ENCODE measurements at places on chromosomes 13 and 19. TPM values are rescaled to one million over a fixed set of nuclear protein-coding genes. Genes with fewer than 3 reads are reported as not detected.

The CEACAM20 gene
- total RNA-seq = 0.16 TPM

The ZBTB32 gene
- total RNA-seq = not detected

The GPR4 gene
- total RNA-seq = not detected

DNA sequence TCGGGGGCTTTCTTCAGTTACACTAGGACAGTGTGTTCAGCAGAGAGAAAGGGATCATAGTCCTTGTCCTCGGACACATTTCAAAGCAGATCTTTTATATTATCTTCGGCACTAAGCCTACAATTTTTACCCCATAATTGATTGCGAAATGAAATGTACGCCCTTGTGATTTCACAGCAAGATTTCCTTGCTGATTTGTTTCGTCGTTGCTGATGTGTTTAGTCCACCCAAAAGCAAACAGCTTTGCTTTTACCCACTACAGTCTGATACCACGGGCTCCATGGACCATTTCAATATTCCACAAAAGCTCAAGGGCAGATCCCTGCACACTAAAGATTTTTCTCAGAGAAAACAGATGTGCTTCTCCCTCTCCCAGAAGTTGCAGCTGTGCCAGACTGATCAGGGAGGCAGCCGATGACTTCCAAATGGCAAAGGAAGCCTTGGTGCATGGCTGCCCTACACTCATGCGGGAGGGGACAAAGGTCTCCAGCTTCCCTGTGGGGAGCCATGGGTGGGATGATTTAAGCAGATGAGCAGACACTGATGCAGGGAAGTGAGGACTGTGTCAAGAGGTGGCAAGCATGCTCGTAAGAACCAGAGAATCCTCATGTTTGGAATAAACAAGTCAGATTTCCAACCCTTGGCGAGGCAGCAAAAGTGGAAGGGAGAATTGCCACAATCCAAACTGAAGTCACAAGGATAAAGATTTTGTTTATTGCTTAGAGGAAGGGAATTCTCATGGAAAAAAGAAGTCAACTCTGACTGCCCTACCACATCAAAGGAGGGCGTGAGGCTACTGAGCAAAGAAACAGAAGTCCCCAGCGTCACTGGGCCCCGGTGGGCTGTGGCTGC, 81.1 kb downstream of the STK24 start:
- H3K27me3 ChIP-seq = no peaks in the 10 kb centered on the region
- H3K4me1 ChIP-seq = peaks cover 24% of the 10 kb centered on the region
- no peak for DNase-seq
- no peak overlapping the region for H3K4me3 ChIP-seq
- H3K27ac ChIP-seq = peak overlapping the region; percentile 55

DNA sequence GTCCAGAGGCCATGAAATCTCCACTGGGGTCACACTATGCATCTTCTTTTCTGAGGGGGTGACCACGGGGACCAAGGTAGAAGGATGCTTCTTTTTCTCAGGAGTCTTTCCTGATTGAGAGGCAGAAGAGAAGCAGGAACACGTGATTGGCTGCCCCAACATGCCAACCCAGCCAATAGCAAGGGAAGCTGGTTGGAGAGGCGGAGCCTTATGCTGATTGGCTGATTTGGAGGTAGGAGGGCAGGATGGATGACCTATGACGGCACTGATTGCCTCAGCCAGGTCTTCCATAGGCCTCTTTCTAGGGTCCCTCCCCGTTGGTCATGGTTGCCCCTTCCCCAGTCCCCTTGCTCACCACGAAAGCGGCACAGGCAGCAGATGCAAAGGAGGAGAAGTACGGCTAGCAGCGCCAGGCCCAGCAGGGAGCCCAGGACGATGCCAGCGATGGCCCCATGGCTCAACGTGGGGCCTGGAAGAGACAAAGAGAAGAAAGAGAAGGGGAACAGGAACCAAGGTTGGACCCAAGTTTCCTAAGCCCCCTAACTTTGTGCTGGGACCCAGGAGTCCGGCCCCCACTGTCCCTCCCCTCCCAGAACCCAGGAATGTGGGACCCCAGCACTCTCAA, 8.0 kb downstream of the VSIG10L start:
- no peaks in the 10 kb centered on the region for H3K27me3 ChIP-seq
- H3K4me1 ChIP-seq = no peaks in the 10 kb centered on the region
- no peak for DNase-seq
- H3K27ac ChIP-seq = no peak overlapping the region

DNA sequence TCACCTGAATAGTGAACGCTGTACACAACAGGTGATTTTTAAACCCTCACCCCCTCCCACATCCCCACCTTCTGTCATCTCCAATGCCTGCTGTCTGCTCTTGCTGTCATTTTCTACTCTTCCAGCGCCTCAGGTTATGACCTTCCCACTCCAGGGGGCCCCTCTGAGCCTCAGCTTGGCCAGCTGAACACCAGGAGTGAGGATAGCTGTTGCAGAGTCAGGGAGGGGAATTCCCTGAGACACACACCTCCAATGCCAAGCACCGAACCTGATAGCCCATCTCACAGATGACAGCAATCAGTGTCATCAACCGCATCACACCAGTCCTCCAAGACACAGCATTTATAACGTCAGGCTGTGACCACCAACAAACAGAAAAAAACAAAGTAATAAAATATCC, 193.5 kb downstream of the ZNF536 start:
- H3K4me1 ChIP-seq = no peaks in the 10 kb centered on the region
- no peak overlapping the region for H3K4me3 ChIP-seq
- H3K27ac ChIP-seq = no peak overlapping the region
- no peaks in the 10 kb centered on the region for H3K36me3 ChIP-seq
- no peak for DNase-seq

GRCh38 chr13:50706505-50706904, 137.0 kb downstream of the DLEU7 start:
- H3K27me3 ChIP-seq = no peaks in the 10 kb centered on the region
- DNase-seq = no peak
- no peak overlapping the region for H3K27ac ChIP-seq
- no peak overlapping the region for H3K4me3 ChIP-seq
- H3K36me3 ChIP-seq = no peaks in the 10 kb centered on the region

- no peaks in the 10 kb centered on the region for H3K36me3 ChIP-seq
- H3K27ac ChIP-seq = no peak overlapping the region
- H3K27me3 ChIP-seq = no peaks in the 10 kb centered on the region
Observed at GRCh38 chr13:71583581-71583980, 283.4 kb downstream of the DACH1 start.

DNA sequence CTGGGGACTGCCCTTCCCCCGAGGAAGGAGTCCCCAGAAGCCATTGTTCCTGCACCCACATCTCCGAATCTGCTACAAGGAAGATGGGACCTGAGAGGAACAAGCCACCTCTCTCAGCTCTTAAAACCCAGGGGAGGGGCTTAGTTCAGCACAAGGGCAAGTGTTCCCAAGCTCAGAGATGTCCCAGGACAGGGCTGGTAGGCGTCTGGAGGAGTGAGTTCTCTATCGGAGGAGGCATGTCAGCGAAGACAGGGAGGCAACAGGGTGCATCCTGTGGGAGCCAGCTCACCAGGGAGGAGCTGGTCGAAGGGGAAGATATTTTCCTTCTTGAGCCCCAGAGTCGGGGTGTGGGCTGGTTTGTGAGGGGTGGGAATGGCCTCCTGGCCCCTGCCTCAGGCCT, 54.8 kb downstream of the CELF5 start:
- no peaks in the 10 kb centered on the region for H3K27me3 ChIP-seq
- no peaks in the 10 kb centered on the region for H3K4me1 ChIP-seq
- no peak for DNase-seq

DNA sequence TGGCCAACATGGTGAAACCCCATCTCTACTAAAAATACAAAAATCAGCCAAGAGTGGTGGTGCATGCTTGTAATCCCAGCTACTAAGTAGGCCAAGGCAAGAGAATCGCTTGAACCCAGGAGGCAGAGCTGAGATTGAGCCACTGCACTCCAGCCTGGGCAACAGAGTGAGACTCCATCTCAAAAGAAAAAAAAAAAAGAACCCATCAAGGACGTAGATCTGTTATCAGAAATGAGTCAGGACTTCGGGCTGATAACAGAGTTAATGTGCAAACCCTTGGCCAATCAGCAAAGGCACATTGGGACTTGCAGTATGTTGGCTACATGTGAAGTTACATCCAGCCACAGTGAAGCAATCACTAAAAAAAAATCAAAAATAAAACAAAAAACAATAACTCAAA, 4.8 kb upstream of the LGALS7B start:
- H3K36me3 ChIP-seq = no peaks in the 10 kb centered on the region
- H3K4me3 ChIP-seq = no peak overlapping the region
- no peaks in the 10 kb centered on the region for H3K27me3 ChIP-seq
- DNase-seq = peak; percentile 82
- peak overlapping the region; percentile 76 for H3K27ac ChIP-seq
- peaks cover 14% of the 10 kb centered on the region for H3K4me1 ChIP-seq

DNA sequence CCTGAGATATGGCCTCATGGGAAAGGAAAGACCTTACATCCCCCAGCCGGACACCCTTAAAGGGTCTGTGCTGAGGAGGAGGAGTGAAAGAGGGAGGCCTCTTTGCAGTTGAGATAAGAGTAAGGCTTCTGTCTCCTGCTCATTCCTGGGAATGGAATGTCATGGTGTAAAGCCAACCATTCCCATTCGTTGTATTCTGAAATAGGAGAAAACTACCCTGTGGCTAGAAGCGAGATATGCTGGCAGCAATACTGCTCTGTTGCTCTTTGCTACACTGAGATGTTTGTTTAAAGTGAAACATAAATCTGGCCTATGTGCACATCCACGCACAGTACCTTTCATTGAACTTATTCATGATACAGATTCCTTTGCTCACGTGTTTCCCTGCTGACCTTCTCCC, 783 bp upstream of the ZNF587B start:
- no peak for DNase-seq
- no peaks in the 10 kb centered on the region for H3K36me3 ChIP-seq
- peaks cover 45% of the 10 kb centered on the region for H3K4me1 ChIP-seq
- peak overlapping the region; percentile 77 for H3K27ac ChIP-seq

DNA sequence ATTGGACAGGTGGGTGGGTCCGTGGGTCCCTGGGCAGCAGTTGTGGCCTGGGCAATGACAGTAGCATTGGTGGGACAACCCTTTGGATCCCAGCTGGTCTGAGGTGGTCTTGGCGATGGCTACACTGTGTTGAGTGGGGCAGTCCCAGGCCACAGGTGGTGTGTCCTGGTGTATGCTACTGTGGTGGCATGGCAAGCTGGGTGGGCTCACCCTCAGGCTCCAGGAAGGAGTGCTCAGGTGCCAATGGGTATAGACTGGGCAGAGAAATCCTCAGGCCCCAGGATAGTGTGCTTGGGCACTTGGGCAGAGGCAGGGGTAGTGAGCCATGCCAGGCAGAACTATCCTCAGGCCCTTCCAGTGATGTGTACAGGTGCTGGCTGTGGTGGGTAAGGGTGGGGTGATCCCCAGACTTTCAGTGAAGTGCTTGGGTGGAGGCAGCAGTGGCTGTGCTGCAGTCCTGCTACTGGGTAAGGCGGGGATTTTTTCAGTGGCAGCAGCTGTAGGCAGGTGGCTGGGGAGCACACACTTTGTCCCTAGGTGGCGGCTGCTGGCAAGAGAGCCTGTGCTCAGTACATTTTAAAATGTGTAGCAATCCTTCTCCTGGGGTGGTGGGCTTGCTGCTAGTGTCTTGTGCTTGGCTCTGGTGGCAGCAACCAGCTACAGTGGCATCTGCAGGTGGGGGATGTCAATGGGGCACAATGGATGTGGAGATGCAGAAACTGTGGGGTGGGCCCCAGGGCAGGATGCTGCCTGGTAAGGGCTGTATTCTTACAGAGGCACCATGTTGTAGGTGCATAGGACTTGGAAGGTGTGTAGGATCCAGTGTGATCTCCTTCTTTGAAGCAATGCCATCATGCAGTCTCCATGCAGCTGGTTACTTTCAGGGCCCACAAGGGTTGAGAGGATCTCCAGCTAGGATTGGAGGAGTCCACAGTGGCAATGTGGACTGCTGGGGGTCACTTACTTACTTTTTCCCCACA, 64.9 kb downstream of the DNAJC3 start:
- DNase-seq = no peak
- H3K4me1 ChIP-seq = peaks cover 28% of the 10 kb centered on the region
- no peak overlapping the region for H3K4me3 ChIP-seq
- H3K27ac ChIP-seq = peak overlapping the region; percentile 19

GRCh38 chr13:113474179-113474578, 16.3 kb downstream of the DCUN1D2 start:
- no peak for DNase-seq
- H3K36me3 ChIP-seq = peaks cover 5% of the 10 kb centered on the region
- H3K27me3 ChIP-seq = no peaks in the 10 kb centered on the region
- no peaks in the 10 kb centered on the region for H3K4me1 ChIP-seq

- no peaks in the 10 kb centered on the region for H3K4me1 ChIP-seq
- no peaks in the 10 kb centered on the region for H3K36me3 ChIP-seq
- H3K4me3 ChIP-seq = no peak overlapping the region
- H3K27me3 ChIP-seq = no peaks in the 10 kb centered on the region
- H3K27ac ChIP-seq = no peak overlapping the region
Observed at GRCh38 chr13:46113596-46113995, 8.8 kb upstream of the CPB2 start.
